ENCODE measurements at places on chromosomes 5 and 9.
A peak's percentile ranks its signal among the peaks of the same experiment; 100 is the strongest.

DNA sequence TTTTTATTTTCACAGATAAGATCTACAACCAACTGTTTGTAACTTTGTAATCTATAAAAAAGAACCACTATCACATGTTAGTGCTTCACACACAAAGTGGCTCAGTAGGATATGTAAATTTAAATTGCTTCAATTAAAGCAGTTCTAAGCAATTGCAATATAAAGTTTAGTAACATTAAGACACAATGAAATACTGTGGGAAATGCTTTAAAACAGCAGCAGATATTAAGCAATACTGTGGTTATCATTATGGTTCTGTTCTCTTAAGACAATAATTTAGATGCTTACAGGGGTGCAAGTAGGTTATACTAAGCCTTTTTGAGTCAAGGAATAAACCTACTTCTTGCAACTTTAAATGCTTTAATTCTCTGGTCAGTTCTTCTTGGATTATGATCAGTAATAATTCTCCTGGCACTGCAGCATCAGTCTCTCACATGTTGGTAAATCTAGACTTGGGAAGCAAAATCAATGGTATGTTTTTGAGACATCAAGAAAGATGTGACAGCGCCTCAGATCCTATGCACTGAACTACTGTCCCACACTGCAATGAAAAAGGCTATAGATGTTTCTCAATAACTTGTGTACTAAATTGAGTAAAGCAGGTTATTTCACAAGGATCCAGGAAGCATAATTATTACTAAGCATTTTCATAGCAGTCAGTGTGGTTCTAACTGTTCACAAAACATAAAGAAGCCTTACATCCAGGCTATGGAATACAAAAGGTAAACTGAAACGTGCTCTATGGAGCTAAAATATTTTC lies 338.7 kb upstream of the PDE4D start:
- DNase-seq: no peak

DNA sequence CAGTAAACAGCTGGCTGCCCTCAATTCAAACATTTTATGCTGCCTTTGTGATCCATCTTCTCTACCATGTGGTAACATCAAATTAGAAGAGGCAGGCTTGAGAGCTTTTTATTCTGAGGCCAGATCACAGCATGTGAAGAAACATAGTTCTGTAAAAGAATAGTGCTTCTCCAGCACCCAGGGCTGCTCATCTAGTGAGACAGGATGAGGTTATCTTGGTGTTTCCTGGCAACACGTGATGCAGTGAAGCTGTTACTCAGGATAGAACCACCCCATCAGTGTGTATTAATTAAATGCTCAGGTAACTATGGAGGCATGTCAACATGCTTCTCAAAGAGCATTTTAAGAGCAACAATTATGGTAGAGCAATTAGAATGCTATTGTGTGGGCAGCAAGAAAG lies 400.5 kb upstream of the ACO1 start:
- no peak for DNase-seq

- DNase-seq: no peak
These were observed 252.4 kb upstream of the NFIL3 start for GRCh38 chr9:91676046-91676445.

DNA sequence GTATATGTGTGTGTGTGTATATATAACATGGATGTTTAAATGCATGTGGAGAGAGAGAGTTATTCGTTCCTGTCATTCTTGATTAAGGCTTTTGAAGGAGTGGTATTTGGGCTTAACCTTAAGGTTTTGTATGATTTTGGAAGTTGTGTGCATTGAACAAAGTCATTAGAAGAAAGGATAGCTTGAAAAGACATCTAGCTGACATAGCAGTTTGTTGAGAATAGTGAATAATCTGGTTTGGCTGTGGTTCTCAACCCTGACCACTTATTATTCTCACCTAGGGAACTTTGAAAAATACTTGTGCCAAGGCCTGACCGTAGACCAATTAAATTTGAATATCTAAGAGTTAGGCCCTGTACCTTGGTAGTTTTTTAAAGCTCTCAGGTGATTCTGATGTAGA lies 141.1 kb upstream of the SH3GL2 start:
- DNase-seq: no peak

DNA sequence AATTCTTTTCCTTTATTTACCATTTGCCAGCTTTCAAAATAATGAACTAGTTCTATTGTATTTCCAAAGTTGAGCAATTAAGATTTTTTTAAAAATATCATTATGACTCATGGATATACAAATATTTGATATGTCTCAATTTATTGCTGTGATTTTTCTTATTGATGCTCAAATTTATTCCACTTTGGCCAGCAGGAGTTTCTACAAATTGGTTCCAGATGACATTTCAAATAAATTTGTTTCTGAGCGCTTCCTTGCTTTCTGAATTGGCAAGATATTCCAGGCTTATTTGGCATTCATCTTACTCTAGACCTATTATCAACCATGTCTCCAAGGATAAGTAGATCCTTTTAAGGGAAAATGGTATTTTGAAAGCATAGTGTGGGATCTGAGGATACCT lies 58.5 kb upstream of the TJP2 start:
- DNase-seq: no peak

GRCh38 chr5:160291467-160291866 lies 20.9 kb downstream of the CCNJL start:
- DNase-seq: no peak

- DNase-seq: peak; percentile 38
These were observed 548.9 kb downstream of the BNC2 start for GRCh38 chr9:16321461-16322119.

DNA sequence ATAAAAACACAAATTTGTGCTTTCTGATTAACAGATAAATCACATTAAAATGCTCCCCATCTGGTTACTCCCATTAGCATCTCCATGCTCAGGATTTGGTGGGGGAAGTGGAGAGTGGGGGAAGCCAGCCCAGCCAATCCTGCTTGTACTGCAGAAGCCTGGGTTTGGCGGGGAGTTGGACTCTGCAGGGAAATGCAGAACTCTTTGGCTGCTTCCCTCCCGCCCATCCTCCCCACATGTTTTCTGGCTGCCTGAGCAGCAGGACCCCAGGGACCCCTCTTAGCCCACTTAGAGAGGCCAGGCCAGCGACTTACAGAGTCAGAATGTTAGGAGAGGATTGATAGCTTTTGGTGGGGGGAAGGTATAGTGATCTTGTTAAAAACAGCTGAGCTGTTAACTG lies 59.5 kb upstream of the FOXI1 start:
- DNase-seq: no peak

GRCh38 chr9:33988219-33988890 lies 60.3 kb downstream of the UBAP2 start:
- DNase-seq: no peak
